ENCODE measurements at places on chromosomes 12 and 14. TPM values are rescaled to one million over a fixed set of nuclear protein-coding genes. Genes with fewer than 3 reads are reported as not detected.

The HCAR1 gene
- total RNA-seq = not detected

The SLC16A7 gene
- total RNA-seq = 29.9 TPM

The MAP3K9 gene
- total RNA-seq = 12.7 TPM

DNA sequence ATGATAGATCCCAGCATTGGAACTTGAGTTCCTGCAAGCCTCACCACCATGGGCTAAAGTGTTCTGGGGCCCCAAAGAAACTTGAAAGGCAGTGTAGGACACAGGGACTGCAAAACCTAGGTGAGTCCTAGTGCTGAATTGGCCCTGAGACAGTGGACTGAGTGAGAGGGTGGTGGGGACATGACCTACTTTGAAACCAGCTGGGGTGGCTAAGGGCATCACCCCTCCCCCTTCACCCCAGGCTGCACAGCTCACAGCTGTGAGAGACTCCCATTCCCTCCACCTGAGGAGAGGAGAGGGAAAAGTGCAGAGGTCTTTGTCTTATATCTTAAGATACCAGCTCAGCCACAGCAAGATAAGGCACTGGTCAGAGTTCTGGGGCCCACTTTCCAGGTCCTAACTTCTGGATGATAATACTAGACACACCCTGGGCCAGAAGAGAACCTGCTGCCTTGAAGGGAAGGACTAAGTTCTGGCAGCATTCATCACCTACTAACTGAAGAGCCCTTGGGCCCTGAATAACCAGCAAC lies 62.5 kb downstream of the MAPKAPK5 start:
- no peaks in the 10 kb centered on the region for H3K36me3 ChIP-seq
- no peak for DNase-seq
- H3K27me3 ChIP-seq = no peaks in the 10 kb centered on the region
- H3K27ac ChIP-seq = no peak overlapping the region
- no peak overlapping the region for H3K4me3 ChIP-seq
- H3K4me1 ChIP-seq = no peaks in the 10 kb centered on the region

GRCh38 chr12:54680374-54680773 lies 32.2 kb upstream of the DCD start:
- H3K4me3 ChIP-seq = no peak overlapping the region
- DNase-seq = peak; percentile 12
- H3K27me3 ChIP-seq = no peaks in the 10 kb centered on the region

- DNase-seq = no peak
- no peak overlapping the region for H3K27ac ChIP-seq
- H3K4me1 ChIP-seq = no peaks in the 10 kb centered on the region
- H3K27me3 ChIP-seq = no peaks in the 10 kb centered on the region
- no peak overlapping the region for H3K4me3 ChIP-seq
Observed at GRCh38 chr12:93050026-93050747, 121.1 kb upstream of the EEA1 start.

GRCh38 chr14:74653386-74654138 lies 41.5 kb upstream of the LTBP2 start:
- peaks cover 4% of the 10 kb centered on the region for H3K4me1 ChIP-seq
- no peaks in the 10 kb centered on the region for H3K27me3 ChIP-seq
- no peak for DNase-seq
- no peaks in the 10 kb centered on the region for H3K36me3 ChIP-seq

DNA sequence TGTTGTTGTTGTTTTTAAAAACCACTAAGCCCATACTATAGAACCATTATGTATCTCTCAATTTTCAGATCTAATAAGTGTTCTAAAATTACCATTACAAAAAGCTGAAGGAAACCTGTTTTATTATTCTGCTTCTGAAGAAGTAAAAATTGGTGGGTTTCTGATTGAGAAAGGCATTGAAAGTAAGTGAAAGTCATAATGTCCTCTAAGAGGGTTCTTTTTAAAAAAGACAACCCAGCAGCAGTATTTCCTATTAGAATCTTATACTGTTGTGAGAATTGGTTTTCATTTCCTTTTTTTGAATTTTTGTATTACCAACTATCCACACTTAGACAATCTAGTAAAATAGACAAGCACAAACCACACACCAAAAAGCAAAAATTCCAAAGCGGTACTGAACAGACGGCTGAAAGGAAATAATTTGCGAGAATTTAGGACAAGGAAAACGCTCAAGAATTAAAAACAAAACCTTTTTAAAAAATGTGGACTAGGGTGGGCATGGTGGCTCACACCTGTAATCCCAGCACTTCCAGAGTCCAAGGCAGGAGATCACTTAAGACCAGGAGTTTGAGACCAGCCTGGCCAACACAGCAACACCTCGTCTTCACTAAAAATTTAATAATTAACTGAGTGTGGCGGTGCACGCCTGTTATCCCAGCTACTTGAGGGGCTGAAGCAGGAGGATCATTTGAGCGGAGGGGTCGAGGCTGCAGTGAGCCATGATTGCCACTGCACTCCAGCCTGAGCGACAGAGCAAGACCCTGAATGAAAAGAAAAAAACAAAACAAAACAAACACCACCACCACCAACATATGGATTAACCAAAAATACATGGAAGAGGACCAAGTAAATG lies 66.7 kb upstream of the AP4S1 start:
- H3K27ac ChIP-seq = no peak overlapping the region
- H3K4me3 ChIP-seq = no peak overlapping the region
- H3K4me1 ChIP-seq = no peaks in the 10 kb centered on the region
- H3K27me3 ChIP-seq = no peaks in the 10 kb centered on the region
- no peaks in the 10 kb centered on the region for H3K36me3 ChIP-seq

Data from transverse colon (tissue), 4 donors.